ENCODE measurements at places on chromosomes 5 and 9.

GRCh38 chr9:129637673-129638439, 4.1 kb downstream of the ASB6 start:
- no peak for DNase-seq

GRCh38 chr9:15524845-15525455, 14.2 kb upstream of the PSIP1 start:
- DNase-seq = no peak

DNA sequence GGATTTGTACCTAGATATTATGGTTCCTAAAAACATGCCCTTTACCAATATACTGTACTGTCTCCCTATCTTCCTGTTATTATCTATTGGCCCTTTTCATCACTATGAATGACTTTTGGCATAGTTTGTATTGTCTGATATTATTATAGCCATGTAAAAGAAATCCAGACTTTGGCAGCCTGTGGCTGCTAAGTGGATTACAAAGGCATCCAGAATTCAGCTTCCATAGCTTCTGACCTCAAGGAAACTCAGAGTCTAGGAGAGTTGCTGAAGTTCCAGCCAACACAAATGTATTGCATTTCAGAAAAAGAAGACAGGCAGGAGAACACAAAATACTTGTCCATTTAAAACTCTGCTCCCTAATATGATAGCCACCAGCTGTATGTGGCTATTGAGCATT, 319.2 kb upstream of the MPDZ start:
- no peak for DNase-seq

DNA sequence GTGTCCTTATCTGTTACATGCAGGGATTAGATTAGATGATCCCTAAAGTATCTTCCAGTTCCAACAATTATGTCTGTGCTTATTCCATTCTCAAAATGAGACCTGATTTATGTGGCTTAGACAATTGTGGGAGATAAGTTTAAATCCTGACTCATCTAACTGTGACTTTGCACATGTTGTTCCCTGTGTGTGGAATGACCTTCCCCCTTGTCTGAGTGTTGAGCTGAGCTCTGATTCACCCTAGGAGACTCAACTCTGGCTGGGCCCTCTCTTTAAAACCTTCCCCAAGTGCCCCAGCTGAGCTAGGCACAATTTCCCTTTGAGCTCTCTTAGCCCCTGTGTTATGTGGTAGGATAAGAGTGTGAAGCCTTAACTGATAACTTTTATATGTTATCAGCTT, 118.9 kb upstream of the ELL2 start:
- DNase-seq = no peak

- no peak for DNase-seq
These were observed 37.8 kb downstream of the MOCS2 start for GRCh38 chr5:53071738-53072137.

GRCh38 chr9:129416821-129417539, 203.9 kb downstream of the C9orf50 start:
- no peak for DNase-seq

DNA sequence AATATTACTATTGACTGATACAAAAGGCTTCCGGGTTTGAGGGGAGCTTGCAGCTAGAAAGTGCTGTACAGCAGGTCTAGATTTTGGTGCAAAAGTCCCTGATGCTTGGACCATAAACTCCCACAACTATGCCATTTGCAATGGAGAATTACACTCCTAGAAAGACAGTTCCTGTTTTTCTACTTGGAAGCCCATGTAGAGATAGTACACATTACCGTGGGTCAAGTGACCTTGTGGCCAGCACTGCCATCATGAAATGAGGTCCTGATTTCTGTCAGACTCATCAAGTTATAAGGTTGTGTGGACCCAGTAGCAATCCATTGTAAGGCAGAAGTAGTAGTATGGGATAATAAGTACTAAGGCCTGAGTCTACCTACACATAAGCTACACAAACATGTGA, 42.8 kb upstream of the TNFSF8 start:
- DNase-seq = no peak

GRCh38 chr5:106094839-106095238, 1575.9 kb downstream of the EFNA5 start:
- no peak for DNase-seq

GRCh38 chr9:106722051-106722753, 140.8 kb upstream of the ZNF462 start:
- no peak for DNase-seq

DNA sequence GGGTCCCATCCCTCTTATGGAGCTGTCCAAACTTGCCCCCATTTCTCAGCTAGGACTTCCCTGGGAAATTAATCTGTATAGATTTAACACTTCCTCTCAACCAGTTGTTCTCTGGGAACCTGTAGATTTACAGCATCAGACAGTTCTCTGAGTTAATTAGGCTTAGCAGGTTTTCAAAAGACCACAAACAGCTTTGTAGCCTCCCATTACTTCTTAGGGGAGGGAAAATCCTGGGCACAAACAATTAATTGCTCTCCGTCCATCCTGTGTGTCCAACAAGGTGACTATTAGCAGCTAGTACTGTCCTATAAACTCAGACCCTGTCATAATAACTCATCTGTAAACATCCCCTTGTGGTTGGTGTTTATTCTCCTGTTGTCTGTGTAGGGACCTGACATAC, 197.9 kb downstream of the GOLPH3 start:
- no peak for DNase-seq

DNA sequence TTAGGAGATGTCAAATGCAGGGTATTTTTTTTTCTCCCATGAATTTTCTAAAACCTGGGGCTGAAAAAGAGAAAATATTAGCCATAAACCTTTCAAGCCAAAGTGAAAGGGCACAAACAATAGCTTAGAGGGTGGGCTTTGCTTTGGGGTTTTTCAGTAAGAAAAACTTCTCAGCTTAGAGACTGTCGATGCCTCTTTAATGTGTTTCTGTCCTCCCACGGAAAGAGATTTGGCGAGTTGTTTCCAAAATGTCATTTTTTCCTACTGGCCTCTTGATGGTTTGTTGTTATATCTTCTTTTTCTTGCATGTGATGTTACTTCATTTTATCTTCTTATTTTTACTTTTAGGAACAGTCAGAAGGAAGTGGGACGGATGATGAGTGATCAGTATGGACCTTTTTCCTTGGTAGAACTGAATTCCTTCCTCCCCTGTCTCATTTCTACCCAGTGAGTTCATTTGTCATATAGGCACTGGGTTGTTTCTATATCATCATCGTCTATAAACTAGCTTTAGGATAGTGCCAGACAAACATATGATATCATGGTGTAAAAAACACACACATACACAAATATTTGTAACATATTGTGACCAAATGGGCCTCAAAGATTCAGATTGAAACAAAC, 177.3 kb downstream of the SMARCA2 start:
- DNase-seq = no peak

DNA sequence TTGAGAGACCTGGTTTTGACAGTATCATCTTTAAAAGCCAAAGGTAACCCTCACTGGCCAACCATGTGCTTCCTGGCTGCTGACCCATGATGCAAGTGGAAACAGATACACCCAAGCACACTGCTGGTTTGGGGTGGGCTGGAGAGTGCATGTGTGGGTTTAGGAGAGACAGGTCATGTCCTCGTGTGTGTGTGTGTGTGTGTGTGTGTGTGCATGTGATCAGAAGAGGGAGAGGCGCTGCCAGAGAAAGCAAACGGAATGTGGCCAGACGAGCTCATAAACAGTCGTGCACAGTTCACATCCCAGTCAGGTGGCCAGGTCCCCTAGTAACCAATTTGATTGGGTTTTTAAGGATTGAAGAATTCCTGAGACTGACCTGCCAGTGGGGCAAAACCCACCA, 112.8 kb upstream of the ICE1 start:
- peak; percentile 81 for DNase-seq

DNA sequence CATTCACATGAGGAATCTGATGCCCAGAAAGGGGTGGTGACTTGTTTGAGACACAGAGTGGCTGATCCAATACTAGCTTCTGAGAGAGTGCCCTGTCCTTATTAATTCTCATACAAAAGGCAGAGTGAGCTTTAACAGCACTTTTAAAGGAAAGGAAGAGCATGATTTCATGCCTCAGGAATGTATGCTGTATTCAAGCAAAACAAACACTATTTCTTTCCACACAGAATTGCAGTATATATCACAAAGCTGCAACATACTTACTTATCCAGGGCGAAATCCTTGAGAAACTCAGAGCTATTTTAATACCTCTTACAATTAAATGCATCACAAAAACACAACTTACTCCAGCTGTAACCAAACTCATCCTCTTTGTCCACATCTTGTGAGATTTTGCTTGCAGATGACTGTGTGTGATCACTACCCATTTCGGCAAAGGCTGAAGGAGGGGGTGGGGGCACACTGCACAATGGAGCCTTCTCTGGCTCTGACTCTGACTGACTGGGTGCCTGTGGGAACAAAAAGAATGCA, 139.8 kb downstream of the MPDZ start:
- DNase-seq = peak; percentile 19

DNA sequence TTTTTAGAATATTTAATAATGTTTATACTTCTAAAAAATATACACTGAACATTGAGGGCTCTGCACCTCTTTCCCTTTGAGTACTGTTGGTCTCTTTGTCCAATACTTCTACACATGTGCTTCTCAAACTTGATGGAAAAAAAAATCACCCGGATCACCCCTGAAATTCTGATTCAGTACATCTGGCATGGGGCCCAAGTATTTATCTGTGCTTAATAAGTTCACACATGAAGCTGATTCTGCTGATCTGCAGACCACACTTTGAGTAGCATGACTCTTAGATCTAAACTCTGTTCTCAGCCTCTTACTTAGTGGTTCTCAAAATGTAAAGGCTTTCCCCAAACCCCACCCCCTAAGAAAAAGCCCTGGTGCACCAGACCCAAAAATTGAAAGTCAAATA, 12.0 kb downstream of the RUSC2 start:
- no peak for DNase-seq

- no peak for DNase-seq
These were observed 156.5 kb downstream of the PAPPA start for GRCh38 chr9:116309900-116310611.

DNA sequence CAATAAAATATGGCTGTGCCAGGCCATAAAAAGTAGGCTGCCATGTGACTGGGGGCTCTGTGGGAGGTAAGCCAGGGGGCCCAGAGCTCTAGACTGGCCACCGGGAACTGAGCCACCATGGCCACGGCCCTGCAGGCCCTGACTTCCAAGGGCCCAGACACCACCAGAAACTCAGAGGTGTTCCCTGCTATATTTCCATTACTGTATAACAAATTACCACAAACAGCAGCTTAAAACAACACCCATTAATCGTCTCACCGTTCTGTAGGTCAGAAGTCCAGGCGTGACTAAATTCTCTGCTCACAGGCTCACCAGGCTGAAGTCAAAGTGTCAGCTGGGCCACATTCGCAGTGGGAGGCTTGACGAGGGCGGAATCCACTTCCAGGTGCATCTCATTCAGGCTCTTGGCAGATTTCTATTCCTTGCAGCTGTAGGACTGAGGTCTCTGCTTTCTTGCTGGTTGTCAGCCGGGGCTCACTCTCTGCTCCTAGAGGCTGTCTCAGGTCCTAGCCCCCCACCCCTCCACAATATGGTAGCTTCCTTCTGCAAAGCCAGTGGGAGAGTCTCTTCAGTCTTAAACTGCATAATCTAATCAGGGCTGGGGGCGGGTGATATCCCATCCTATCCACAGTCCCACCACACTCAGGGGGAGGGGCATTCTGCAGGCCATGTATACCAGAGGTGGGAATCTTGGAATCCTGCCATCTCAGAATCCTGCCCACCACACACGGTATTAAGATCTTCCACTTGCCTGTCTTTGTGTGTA, 125.4 kb downstream of the C5orf15 start:
- no peak for DNase-seq

DNA sequence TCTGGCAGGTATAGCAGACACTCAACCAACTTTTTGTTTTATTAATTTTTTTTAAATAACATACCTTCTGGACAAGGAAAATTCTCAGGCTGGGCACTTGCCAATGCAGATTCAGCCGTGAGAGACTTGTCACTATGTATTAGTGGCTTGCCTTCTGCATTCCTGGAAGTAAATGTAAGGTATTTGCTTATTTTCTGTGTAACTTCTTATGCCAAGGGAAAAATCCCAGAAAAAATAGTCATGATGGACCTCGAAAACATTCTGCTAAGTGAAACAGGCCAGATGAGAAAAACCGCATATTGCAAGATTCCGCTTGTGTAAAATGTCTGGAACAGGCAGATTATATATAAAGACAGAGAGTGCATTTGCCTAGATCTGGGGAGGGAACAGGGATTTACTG, 260.3 kb upstream of the DAPK1 start:
- no peak for DNase-seq

- DNase-seq = no peak
These were observed 26.7 kb downstream of the SLC6A18 start for GRCh38 chr5:1251678-1252580.

DNA sequence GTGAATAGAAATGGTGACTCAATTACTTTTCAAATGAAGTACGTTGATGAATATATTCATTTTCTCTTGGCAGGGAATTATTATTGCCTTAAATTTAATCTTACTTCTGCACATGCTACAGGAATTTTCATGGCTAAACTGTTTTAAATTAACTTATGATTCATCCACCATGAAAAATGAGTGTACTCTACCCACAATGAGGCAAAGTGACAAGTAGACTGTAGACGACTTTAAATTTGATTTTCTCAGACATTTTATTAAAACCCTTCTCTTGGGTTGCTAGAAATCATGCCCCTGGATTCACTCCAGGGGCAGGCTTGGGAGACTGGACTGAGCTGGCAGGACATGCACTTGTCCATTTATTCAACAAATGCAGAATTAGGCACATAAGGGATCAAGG, 23.5 kb upstream of the ERAP2 start:
- DNase-seq = no peak

DNA sequence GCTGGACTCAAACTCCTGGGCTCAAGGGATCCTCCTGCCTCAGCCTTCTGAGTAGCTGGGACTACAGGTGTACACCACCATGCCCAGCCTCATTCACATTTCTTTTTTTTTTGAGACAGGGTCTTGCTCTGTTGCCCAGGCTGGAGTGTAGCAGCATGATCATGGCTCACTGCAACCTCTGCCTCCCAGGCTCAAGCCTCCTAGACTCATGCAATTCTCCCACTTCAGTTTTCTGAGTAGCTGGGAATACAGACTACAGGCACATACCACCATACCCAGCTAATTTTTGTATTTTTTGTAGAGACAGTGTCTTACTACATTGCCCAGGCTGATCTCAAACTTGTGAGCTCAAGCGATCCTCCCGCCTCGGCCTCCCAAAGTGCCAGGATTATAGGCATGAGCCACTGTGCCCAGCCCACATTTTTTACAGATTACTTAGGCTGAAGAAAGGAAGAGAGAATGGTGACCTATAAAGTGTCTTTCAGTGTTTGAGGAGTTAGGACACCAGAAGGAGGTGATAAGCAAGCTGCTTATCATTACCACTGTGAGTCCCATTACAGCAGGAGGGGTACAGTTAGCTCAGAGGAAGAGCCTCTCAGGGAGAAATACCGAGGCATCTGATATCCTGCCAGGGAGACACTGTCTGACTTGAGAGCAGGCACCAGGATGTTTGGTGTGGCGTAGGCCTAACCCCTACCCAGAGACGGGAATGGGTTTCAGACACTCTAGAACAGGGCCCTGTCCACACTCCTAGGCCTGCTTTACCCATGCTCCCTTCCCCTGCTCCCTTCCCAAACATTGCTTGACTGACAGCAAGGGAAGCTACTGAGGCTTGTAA, 9.7 kb downstream of the FAXDC2 start:
- DNase-seq = no peak
